CD14-positive monocyte (primary cell): ENCODE measurements at places on chromosomes 5 and 9. TPM values are rescaled to one million over a fixed set of nuclear protein-coding genes. Genes with fewer than 3 reads are reported as not detected.

PRKACG gene
- not detected for polyA plus RNA-seq

RNF180 gene
- polyA plus RNA-seq, result not detected

TIMD4 gene
- polyA plus RNA-seq, result not detected

ACSL6 gene
- polyA plus RNA-seq, result not detected

DNA sequence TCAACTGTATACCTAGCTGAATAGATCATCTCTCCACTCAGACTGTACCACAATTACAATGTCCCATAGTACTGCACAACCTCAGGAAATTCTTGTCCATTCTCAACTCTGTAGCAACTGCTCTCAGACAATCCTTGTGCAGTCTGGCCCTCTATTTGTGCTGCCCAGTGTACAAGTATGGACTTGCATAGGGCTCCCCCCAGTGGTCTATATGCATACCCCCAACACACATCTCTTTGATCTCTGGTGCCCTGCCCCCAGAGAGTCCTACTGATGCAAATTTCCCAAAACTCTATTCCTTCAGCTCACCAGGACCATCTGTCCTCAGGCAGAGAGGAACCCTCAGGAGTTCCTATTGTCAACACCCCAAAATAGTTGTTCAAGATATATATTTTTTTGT, 205.3 kb downstream of the SLCO4C1 start:
- no peak for DNase-seq

DNA sequence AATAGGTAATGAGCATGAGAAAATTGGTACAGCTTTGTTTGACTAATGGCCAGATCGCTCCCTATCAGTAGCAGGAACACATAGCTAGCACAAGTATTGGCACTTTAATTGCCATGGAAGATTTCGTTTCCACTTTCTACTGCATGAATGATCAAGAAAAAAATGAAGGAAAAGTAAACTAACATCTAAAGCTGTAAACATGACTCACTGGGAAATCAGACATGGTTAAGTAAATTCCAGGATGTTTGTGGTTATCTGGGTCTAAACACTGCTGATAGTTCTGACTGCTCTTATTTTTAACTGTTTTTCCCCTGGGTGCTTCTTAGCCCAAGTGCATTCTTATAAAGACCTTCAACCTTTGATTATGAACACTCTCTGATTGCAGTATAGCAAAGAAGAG, 388.9 kb downstream of the NR2F1-AS1 start:
- no peak for DNase-seq

DNA sequence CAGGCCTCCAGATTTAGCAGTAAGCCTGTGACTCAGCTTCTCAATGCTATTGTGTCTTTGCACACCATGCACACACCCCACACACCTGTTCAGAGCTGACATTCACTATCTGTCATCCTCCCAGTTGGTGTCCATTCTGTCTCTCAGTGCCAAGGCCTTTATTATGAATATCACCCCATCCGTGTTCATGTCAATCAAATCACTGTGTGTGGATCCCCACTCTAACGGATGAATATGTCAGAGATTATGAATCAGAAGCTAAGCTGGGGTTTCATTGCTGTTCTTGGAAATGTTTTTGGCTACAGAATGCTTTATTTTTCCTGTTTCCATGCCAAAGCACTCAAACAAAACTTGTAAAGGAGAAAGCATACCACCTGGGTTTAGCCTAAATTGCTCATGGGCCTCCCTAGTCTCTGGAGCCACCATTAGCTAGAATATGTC, 9.4 kb upstream of the MAMDC2 start:
- DNase-seq, result no peak

DNA sequence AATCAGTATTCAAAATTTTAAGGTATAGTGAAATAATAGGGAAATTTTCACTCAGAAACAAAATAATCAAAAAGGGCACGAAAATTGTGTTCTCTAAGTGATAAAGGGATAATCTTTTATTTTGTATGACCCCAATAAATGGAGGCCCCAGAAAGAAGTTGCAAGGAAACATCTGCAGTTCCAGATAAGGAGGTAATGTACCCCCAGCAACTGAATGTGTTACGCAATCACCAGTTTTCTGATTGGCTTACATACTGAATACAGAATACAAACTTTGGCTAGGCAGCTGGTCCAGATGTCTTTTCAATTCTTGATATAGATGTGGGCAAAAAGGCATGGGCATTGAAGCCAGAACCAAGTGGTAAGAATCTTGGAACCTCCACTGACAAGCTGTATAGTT, 1.7 kb upstream of the TOPORS start:
- no peak for DNase-seq

GRCh38 chr9:80866576-80867227, 822.6 kb downstream of the TLE1 start:
- DNase-seq, result no peak
